Stimulated activated CD4-positive, alpha-beta T cell treated with anti-CD3 and anti-CD28 coated beads, Interleukin-1b, Interleukin-23, amount 100 ng/mL, for 48 hours (primary cell): ENCODE measurements at places on chromosomes 3 and 15.
A peak's percentile ranks its signal among the peaks of the same experiment; 100 is the strongest.

GRCh38 chr15:76208786-76209424 lies 102.4 kb downstream of the ETFA start:
- no peak for DNase-seq

GRCh38 chr3:15805756-15806266 lies 8.0 kb upstream of the ANKRD28 start:
- DNase-seq, result no peak

GRCh38 chr15:57861034-57861638 lies 154.6 kb downstream of the POLR2M start:
- DNase-seq, result peak; percentile 16

DNA sequence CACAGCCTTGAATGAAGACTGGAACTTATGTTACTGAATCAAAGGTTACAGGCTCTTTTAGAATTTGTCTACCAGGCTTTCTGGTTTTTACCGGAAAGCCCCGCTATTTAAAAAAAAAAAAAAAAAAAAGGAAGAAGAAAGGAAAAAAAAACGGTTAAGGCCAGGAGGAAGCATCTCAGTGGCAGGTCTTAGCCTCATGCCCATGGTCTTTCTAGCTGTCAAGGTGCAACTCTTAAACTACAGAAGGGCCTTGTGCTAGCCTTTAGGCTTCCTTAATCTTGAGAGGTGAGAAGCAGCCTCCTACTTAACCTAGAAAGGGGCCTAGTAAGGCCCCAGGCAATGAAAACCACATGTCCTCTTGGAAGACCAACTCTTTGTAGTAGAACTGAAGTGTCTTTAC lies 77.5 kb downstream of the TBC1D5 start:
- no peak for DNase-seq

- DNase-seq, result no peak
Measured at GRCh38 chr3:9404680-9405079, 7.3 kb downstream of the SETD5 start.

DNA sequence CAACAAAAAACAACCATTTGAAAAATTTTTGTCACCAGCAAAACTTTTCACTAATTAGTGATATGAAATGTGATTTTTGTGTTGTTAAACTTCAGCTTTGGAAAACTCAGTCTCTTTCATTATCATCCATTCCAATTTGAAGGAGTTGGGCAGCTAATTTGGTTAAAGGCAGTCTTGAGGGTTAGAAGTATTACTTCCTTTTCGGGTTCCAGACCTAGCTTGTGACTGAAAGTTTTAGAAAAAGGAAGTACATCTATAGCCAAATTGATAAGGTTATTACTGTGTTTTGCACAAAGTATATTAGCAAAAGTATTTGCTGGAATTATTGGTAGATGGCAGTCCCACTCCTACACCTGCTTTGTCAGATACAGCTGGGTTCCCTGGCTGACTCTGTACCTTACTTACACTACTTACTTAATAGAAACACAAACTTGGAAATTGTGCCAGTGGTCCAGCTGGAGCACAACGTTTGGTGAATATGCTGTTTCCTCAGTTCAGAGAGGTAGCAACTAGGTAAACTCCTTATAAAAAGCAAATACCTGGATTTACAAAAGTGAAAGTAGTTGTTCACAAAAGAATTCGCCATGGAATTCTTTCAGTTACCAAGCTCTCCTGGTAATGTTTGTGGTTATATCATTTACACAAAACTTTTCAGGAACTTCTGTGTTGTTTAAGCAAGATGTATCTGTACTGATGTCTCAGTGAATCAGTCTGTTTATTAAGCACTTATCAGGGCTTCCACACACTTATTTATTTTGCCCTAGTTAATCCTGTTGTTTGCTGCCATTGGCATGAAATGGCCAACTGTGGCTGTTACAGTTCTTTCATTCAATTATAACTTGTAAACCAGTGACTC lies 31.6 kb downstream of the TIPARP start:
- no peak for DNase-seq

DNA sequence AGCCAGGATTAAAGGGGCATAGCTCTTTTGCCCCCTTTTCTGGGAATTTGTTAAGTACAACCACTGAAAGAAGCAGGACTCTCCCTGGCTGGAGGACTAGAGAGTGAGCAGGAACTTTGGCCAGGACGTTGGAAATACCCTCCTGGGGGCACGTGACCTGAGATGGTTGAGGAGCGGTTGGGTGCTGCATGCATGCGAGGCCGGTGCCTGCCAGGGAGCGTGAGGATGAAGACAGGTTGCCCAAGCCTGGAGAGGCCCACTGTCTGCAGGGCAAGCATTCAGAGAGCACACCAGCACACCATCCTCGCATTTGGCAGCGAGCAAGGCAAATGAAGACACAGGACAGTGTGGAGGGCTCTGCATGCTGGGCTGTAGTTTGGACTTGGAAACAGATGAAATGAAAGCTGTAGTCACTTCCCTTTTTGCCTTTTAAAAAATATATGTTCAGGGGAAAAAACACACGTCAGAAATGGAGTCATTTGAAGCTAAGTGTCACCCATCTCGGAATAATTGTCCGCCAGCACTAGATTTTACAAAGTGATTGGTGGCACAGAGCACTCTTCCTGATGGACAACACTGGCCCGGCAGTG lies 217.6 kb downstream of the SLCO3A1 start:
- no peak for DNase-seq

GRCh38 chr3:182315313-182315712 lies 478.0 kb upstream of the ATP11B start:
- DNase-seq, result no peak

GRCh38 chr3:12656193-12656592 lies 7.7 kb downstream of the RAF1 start:
- DNase-seq, result no peak

DNA sequence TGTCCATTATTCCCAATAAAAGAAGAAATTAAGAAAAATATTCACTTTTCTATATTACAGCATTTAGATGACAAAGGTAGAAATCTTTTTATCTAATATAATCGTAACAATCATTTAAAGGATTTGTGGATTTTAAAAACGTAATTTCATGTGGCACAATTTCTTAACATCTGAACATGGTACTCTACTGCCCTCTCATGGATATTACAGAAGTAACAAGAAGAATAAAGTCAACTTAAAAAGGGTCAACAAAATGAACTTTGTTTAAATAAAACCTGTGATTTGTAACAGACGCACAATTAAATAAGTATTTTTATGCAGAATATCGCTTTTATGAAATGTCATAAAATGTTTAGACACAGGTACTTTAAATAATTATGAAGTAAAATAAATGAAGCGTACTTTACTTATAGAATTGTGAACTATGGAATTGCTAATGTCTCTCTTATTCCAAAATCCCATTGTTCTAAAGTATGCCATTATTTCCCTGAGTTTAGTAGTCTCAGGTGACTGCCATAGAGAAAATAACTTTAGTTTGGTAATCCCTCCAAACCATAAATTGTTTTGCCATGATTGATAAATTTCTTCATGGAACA lies 366.8 kb upstream of the ZNF385D start:
- DNase-seq, result no peak

GRCh38 chr3:128588147-128588546 lies 62.5 kb downstream of the RPN1 start:
- no peak for DNase-seq

GRCh38 chr3:172061724-172062184 lies 22.4 kb downstream of the FNDC3B start:
- DNase-seq, result no peak

- DNase-seq, result no peak
Measured at GRCh38 chr3:108497271-108497670, 13.1 kb downstream of the MYH15 start.

DNA sequence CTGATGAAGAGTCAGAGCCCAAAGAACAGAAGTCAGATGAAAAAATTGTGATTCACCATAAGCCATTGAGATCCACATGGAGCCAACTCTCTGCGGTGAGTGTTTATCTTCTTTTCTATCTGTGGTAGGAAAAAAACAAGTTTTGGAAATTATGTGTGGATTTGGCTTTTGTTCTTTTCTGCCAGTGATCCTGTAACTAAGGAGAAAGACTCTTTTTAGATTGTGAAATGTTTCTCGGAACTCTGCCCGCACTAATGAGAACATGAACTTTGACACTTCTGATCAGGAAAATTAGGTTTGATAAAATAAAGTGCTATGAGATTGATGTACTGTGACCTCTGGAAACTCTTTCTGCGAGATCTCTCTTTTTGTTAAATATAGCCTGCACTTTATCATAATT lies 8.4 kb downstream of the ARHGEF26 start:
- no peak for DNase-seq

DNA sequence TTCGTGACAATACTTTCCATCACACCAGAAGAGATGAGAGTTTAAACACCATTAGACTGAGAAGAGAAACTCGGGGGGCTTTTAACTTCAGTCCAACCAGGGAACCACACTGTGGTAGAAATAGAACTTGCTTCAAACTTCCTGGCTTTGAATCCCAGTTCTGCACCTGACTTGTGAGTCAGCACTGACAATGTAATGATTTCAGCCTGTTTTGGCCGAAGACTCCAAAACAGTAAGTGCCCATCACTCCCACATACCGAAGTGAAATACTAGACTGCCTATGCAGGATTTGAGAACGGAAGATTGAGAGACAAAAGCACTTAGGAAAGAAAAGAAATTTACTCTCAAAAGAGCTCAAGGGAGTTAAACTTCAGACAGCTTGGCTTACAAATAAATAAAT lies 27.0 kb downstream of the C2CD4B start:
- DNase-seq, result no peak

DNA sequence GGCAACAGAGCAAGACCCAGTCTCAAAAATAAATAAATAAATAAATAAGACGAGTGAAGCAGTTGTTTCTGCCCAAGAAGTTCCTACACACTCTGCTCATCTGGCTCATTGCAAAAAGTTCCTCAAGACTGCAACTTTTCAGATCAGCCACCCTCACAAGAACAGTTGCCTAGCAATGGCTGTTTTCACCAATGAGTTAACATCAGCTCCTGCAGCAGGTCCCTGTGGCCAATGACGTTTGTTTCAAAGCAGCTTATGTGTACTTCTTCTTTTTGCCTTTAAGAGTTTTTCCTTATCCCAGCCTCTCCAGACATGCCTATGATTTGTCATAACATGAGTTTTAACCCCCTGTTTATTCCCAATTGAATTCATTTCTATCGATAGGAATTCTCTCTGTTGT lies 118.4 kb upstream of the SPRED1 start:
- DNase-seq, result no peak
